ENCODE measurements at places on chromosomes 6 and 20.

DNA sequence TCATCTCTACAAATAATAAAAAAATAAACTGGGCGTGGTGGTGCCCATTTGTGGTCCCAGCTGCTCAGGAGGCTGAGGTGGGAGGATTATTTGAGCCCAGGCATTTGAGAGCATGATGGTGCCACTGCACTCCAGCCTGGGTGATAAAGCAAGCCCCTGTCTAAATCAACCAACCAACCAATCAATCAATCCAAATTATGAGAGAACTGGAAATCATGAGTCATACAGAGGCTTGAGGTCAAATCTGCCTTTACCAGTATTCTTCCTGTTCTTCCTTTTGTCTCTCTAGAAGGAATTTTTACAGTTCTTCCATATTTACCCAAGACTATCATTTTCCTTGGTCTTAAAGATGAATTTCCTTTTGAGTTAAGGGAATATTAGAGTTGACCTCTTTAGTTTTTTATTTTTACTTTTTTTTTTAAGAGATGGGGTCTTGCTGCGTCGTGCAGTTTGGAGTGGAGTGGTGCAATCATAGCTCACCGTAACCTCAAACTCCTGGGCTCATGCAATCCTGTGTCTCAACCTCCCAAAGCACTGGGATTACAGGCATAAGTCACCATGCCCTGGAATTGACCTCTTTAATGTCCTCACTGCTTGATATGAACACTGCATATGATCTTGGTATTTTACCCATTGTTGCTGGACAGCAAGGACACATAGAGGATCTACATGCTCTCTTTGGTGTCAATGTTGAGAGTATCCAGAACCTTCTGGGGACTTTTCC is 44.1 kb upstream of the TXNDC5 start:
- H3K4me1 ChIP-seq: no peaks in the 10 kb centered on the region
- H3K36me3 ChIP-seq: no peaks in the 10 kb centered on the region

DNA sequence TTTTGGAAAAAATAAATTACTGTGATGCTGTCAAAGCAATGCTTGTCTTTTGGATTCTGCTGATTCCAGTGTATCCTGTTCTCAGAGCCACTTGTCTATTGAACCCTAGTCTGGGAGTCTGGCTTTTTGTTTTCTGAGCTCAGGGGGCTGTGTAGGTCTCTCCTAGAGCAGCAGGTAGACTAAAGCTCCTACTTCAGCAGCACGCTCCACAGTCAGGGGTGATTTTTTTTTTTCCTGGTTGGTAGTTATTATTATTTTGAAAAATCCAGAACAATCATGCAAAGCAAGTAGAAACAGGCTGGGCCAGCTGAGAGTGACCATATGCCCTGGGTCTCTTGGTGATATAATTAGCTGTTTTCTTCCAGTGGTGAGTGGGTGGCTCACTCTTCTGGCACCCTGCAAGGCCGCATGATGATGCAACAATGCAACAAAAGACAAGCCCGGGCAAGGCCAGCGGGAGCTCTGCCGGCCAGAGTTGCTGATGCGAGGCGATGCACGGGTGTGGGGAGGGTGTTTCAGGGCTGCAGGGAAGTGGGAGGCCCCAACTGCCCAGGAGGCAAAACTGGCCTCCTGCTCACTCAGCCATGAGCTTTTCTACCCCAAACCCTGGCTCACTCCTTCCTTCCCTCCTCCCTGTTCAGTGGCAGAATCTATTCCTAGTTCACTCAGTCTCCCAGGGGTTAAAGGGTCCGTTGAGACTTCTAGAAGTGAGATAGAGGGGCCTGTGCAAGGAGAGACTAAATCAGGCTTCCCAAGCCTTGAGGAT is 11.5 kb upstream of the CDKN1A start:
- H3K27ac ChIP-seq: no peak overlapping the region
- H3K4me3 ChIP-seq: no peak overlapping the region
- H3K27me3 ChIP-seq: no peaks in the 10 kb centered on the region
- no peaks in the 10 kb centered on the region for H3K36me3 ChIP-seq
- peaks cover 15% of the 10 kb centered on the region for H3K4me1 ChIP-seq

DNA sequence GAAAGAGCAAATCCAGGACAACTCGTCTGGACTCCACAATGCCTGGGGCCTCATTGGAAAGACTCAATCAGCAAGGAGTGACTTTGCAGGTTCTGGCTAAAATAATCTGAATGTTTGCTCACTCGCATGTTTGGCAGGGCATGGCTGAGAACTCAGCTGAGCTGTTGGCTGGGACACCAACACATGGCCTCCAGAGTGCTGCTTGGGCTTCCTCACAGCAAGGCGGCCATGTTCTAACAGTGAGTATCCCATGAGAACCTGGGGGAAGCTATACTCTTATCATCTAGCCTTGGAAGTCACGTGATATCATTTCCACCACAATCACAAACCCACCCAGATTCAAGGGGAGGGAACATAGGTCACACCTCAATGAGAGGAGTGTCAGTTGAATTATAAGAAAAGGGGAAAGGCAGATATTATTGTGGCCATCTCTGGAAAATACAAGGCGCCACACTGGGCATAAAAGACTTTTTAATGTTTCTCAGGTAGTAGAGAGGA is 23.1 kb upstream of the SHLD1 start:
- H3K36me3 ChIP-seq: no peaks in the 10 kb centered on the region
- H3K4me1 ChIP-seq: no peaks in the 10 kb centered on the region
- no peak for DNase-seq
- no peaks in the 10 kb centered on the region for H3K27me3 ChIP-seq
- no peak overlapping the region for H3K4me3 ChIP-seq
- no peak overlapping the region for H3K27ac ChIP-seq

DNA sequence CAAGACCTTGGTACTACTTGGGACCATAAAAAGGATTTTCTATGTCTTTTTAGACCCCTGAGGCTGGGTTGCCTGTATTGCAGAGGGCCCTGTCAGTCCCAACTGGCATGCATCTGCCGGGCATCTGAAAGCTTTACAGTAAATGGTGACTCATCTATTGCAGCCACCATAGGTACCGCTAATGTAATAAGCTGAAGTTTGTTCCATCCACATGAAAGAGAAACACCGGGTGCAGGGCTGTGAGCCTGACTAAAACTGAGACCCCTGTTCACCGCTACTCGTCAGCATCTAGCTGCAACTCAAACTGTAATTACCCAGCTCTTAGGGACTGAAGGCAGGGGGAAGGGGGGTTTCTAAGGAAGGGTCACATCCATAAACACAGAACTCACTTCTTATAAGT is 49.5 kb downstream of the TRERF1 start:
- H3K4me1 ChIP-seq: peaks cover 29% of the 10 kb centered on the region
- no peaks in the 10 kb centered on the region for H3K36me3 ChIP-seq
- peak overlapping the region; percentile 21 for H3K4me3 ChIP-seq

DNA sequence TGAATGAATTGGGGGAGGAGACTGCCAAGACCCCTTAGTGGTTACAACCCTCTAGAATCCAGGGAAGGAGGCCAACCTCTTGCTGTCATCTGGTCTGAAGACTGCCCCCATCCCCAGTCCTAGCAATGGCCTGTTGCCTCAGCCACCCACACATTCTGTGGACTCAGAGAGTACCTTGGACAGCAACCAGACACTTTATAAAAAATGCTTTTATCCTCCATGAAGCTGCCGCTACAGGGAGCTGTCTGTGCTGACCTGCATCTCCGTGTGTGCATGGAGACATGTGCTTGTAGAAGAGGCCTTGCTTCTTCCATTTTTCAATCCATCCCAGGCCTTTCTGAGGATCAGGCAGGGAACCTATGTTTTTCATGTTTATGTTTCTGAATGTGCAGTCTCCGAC is 15.2 kb downstream of the CDH22 start:
- peaks cover 4% of the 10 kb centered on the region for H3K27me3 ChIP-seq
- H3K4me3 ChIP-seq: no peak overlapping the region
- DNase-seq: no peak
- H3K4me1 ChIP-seq: no peaks in the 10 kb centered on the region

All from naive thymus-derived CD4-positive, alpha-beta T cell (primary cell).